Calu3 (cell line): ENCODE measurements at places on chromosomes 1 and 21. TPM values are rescaled to one million over a fixed set of nuclear protein-coding genes. Genes with fewer than 3 reads are reported as not detected.

PHGDH gene
- total RNA-seq: 155 and 199 TPM in 2 replicates

FCRL4 gene
- not detected in 2 replicates for total RNA-seq

GRCh38 chr1:175635092-175635491, 108.3 kb downstream of the TNR start:
- no peak for DNase-seq

- DNase-seq: no peak
Observed at GRCh38 chr21:42437786-42438185, 34.1 kb downstream of the UBASH3A start.

- peak; percentile 26 for DNase-seq
Observed at GRCh38 chr1:88029142-88029541, 654.9 kb upstream of the PKN2 start.

- DNase-seq: peak; percentile 72
Observed at GRCh38 chr1:46757247-46757955, 38.5 kb upstream of the EFCAB14 start.

DNA sequence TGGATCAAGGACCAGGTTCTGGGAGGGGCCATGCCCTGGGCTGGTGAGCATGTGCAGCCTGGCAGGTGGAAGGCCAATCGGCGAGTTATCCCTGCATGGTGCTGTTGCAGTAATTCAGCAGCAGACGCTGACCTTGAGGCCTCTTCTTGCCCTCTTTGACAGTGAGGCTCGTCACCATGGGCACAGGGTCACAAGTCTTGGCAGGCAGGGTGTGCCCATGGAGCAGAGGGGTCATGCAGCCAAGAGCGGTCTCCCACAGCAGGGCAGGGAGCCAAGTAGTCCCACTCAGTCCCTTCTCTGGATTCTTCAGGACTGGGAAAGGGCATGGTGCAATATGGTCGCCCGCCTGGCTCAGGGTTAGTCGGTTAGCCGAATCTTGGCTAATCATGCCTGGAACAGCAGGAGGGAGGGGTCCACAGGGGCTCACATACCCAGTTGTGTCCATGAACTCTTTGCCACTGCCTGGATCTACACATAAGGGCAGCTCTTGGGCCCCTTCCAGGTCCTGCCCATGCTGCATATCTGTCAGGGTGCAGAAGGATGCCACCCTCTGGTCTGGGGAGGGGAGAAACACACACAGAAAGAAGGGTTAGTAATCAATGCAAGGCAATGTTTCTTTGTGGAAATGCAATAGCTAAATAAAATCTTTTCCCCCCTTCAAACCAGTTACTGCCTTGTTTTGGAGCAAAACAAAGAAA, 226.8 kb downstream of the SIPA1L2 start:
- no peak for DNase-seq
